SK-N-MC (cell line): ENCODE measurements at places on chromosomes 3 and 15.

GRCh38 chr3:14799146-14799545 is 19.6 kb upstream of the FGD5 start:
- DNase-seq = no peak

- no peak for DNase-seq
These were observed 66.8 kb downstream of the ABTB1 start for GRCh38 chr3:127739347-127740135.

- no peak for DNase-seq
These were observed 90.3 kb downstream of the ITPR1 start for GRCh38 chr3:4583416-4583815.

GRCh38 chr15:64333986-64334929 is 21.7 kb downstream of the CSNK1G1 start:
- no peak for DNase-seq

DNA sequence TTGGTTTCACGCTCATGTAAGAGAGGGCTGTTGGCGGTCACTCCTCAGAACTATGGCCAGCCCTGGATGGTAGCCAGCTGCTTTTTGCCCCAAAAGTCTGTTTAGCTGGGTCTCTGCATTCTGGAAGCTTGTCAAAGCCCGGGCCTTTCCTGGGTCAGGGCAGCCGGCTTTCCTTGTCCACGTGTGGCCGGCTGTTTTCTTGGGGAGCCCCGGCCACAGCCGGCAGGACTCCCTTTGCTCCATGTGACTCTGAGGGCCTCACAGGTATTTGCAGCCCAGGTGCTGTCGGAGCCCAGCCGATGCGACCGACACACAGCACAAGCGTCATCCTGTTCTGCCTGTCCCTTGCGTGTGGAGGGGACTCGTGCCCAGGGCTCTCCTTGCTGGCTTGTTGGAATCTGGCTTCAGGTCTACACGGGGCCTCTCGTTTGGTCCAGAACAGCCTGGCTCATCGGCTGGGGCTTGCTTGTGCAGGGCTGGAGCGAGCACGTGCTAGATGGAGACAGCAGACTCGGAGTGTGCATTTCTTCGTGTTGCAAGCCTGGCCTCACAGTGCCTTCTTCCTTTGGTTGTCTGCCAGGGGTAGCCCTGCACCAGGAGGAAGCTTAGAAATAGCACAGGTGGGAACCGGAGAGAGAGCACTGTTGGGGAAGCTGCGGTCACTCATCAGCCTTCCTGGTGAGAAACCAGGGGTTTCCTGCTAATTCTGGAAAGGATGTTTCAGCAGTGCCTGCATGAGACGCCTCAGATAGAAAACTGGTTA is 51.5 kb downstream of the PGPEP1L start:
- DNase-seq = no peak

DNA sequence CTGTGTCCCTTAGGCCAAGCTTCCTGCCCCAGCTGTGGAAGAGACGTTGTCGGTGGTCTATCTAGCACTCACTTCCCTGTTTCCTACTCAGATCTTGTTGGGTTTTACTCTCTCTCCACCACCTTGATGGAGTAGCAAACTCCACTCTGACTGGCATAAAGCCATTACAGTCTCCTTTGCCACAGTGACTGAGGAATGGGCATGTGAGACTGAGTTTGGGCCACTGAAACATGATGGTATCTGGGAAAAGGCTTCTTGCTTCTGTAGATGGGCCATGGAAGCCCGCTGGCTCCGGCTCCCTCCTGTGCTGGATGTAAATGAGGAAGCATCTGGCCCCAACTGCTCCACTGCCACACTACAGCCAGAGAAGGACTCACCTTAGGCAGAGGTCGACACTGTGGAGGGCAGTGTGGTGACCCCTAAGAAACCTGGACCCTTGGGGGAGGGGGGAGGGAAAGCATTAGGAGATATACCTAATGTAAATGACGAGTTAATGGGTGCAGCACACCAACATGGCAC is 9.4 kb upstream of the CAMK1 start:
- DNase-seq = no peak

- DNase-seq = no peak
These were observed 38.6 kb downstream of the MOBP start for GRCh38 chr3:39505866-39506742.

DNA sequence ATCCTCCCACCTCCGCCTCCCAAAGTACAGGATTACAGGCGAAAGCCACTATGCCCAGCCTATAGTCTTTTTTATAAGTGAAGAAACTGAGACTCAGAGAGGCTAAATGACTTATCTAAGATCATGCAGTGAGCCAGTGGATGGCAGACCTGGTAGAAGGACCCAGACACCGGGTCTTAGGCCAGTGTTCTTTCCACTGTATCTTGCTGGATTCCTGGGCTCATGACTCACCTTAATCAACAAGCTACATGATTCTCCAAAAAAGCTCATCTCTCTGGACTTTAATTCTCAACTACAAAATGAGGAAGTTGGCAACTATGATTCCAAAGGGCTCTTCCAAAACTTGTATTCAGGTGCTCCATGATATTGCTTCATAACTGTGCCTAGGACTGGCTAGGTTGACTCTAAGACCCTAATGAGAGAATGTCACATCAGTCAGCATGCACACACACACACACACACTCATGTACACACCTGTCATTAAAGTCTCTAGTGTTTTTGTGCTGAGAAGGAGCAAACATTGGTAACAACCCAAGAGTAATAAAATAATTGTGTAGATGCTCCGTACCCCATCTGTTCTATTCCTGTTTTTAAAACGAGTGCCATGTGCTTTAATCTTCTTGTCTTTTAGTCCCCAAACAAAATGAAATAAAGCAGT is 89.7 kb upstream of the SLC4A7 start:
- DNase-seq = no peak

DNA sequence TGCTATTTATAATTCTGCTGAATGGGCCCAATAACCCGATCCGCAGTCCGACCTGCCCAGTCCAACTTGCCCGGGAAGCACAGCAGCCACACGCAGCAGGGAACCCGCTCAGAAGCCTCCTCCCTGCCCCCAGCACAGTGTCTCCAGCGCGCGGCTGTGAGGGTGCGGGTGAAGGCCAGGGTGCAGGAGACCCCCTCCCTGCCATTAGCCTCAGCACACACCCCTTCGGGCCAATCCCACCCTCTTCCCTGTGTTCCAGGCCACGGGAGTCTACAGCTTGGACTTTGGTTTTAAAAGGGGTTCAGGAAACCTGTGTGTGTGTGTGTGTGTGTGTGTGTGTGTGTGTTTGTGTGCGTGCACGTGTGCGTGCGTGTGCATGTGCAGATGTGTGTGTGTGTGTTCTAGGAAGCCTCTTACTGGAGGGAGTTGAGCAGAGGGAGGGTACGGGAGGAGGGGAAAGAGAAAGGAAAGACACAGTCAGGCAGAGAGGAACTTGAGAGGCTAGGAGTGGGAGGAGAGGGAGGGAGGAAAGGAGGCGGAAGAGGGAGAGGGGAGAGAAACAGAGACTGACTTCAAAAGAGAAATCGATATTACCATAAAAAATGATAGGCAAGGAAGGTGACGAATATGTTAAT is 34.2 kb downstream of the ATP2B2 start:
- no peak for DNase-seq

GRCh38 chr15:101097111-101097510 is 154.7 kb downstream of the CHSY1 start:
- DNase-seq = no peak

DNA sequence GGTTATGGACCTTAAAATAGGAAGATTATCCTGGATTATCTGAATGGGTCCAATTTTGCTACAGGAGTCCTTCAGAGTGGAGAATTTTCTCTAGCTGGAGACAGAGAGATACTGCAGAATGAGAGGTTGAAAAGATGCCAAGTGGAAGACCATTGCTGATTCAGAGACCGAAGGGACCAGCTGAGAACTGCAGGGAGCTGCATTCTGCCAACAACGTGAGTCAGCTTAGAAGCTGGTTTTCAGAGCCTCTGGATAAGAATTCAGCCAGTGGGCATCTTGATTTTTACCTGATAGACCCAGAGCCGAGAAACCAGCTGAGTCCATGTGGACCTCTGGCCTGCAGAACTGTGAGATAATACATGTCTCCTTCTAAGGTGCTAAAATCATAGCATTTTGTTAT is 234.0 kb downstream of the NR2F2 start:
- DNase-seq = no peak

DNA sequence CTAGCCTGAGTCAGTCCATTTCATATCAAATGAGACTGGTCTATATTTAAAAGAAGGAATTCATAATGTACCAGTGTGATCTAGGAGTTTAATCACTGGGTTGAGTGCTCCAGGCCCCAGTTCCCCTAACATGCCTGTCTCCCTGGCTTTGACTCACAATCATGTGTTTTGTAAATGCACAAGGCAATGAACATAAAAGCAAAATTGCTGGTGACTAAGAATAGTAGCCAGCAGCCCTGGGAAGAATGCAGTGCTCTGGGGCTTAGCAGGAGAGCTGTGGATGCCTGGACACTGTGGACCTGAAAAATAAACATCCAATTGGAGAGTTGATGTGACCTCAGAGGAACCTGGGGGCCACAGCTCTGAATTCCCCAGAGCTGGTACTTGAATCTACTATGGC is 50.3 kb downstream of the SYNPR start:
- no peak for DNase-seq
